ENCODE measurements at places on chromosomes 1 and 21.

GRCh38 chr1:19315378-19316198 lies 3.5 kb downstream of the SLC66A1 start:
- DNase-seq, result no peak

- no peak for DNase-seq
These were observed 5.9 kb upstream of the DHX9 start for GRCh38 chr1:182833271-182833670.

DNA sequence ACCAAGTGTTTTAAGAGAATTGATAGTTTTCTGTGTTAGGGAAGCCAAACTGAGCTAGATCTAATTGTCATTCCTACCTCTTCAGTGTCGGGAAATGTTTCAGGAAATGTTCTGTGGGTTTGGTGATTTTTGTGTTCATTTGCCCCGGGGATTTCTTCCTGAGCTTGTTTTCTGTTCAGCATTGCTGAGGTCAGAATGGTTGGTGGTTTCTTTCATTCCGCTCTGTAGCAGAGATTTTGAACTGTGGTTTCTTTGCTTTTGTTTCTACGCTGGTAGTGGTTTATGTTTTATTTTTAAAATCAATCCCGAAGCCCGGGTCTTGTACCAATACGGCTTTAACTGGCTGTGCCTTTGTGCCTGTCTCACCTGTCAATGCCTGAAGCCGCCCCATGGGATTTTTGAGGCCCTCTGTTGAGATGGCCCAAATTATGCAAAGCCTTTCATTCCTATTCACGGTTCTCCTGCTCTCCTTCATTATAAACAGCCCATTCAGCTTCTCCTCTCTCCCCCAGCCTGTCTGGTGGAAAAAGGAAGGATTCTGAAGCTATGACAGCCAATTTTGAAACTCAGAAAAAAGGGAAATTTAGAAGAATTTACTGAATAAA lies 417.2 kb upstream of the KAZN start:
- DNase-seq, result no peak

DNA sequence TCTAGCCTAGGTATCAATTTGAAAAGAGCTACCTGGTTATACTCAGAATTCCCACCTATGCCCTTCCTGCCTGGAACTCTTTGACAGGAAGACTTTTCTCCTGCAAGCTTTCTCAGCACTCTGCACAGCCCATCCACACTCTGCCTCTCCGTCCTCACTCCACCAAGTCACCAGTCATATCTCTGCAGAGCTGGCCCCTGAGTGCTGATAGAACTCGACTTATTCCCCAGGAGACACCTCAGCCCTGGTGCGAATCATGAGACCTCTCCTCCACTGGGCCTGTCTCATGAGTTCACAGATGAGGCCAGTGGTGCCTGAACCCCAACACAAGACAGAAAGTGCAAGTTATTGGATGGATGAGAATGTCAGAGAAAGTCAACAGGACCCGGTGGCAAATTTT lies 32.0 kb downstream of the COLGALT2 start:
- DNase-seq, result no peak

DNA sequence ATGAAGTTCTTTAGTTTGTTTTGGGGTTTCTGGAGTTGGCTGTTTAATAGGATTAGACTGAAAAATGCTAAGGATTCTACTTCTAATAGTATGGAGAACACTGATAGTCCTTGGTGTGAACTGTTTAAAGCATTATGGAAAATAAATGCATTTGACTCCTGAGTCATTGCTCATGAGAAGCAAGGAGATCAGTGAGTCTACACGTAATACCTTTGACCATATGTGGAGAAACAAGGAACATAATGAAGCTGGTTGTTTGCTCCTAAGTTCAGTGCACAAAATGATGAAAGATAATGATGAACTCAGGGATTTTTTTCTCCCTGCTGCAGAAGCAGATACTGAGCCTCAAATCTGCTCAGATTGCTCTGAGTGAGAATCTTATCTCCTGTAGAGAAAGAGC lies 158.9 kb upstream of the COL11A1 start:
- DNase-seq, result no peak

- DNase-seq, result no peak
These were observed 107.8 kb downstream of the DISC1 start for GRCh38 chr1:231734417-231734816.

GRCh38 chr1:94884106-94884505 lies 42.8 kb downstream of the CNN3 start:
- peak; percentile 77 for DNase-seq

DNA sequence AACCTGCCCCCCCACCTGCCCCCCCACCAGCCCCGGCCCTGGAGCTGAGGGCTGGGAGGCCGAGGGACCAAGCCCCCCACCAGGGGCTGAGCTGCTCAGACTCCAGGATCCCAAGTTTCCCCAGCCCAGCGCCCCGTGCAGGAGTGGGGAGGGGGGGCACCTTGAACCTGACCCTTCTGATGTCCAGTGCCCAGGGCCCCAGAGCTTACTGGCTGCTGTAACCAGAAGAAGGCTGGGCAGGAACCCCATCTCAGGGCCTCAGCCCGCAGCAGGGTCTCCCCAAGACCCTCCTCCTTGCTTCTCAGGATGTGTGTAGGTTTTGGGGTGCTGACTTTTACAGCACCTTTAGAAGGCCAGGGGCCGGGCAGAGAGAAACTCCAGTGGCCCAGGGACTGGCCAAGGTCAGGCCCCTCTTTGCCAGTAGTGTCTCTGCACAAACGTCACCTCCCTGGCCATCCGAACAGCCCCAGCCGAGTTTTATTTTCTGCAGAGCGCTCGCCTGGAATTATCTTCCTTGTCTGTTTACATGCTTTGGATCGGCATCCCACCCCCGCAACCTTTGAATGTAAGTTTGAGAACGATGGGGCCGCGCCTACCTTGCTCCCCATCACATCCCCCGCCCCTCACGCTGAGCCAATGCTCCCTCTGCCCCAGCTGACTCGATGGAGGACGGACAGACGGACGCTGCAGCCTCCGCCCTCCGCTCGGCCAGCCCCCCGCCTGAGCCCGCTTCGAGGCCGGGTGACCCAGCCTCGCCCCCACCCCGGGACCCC lies 70.1 kb upstream of the CASZ1 start:
- no peak for DNase-seq

DNA sequence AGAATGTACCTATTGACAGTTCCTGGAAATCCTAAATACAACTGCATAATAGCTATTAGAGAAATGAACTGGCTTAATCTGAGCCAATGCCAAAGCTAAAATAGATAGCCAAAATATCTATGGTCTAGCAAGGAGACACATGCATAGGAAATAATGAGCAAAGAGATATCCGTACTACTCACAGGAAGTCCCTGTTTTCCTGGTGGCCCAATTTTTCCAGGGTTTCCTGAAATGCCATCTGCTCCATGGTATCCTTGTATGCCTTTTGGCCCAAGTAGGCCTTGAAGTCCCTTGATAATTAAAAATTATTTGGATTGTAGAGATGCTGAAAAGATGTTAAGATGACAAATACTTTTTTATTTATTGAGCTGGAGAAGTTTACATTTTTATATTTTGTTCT lies 108.4 kb upstream of the ZNHIT6 start:
- DNase-seq, result no peak

DNA sequence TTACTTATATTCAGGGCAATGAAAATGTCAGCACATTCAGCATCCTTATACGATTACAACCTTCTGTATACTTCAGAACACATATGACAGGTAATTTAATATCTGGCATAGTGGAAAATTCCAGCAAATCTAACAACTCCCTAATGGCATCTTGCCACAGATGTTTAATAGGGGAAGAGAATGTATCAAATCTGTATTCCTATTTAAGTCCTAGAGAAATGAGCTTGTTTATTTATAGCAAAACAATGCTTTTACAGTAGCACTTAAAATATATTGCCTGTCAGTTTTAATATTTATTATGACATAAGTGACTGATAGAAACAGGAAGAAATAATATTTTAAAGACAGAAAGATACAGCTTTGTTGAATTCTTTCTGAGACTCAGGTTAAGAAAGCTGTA lies 1101.8 kb upstream of the B3GALT2 start:
- DNase-seq, result no peak

DNA sequence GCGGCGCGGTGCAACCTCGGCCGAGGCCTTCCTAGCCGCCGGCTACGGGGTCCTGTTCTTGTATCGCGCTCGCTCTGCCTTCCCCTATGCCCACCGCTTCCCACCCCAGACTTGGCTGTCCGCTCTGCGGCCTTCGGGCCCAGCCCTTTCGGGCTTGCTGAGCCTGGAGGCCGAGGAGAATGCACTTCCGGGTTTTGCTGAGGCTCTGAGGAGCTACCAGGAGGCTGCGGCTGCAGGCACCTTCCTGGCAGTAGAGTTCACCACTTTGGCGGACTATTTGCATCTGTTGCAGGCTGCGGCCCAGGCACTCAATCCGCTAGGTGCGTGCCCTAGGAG lies 379 bp downstream of the PPCS start:
- peak; percentile 76 for DNase-seq

GRCh38 chr1:180539136-180539535 lies 19.6 kb upstream of the OVAAL start:
- DNase-seq, result no peak

DNA sequence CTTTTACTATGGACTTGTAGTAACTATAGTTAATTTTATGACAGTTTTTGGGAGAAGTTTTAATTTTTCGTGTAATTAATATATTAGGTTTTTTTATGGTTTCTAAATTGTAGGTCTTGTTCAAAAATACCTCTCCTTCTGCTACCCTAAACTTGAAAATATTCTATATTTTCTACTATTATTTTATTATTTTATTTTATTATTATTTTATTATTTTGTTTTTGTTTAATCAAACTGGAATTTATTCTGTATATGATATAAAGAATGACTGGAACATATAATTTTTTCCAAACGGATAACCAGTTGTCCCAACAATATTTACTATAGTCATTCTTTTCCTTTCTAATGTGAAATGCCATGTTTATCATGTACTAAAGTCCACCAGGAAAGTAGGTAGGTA lies 17.1 kb upstream of the AGO4 start:
- DNase-seq, result no peak

DNA sequence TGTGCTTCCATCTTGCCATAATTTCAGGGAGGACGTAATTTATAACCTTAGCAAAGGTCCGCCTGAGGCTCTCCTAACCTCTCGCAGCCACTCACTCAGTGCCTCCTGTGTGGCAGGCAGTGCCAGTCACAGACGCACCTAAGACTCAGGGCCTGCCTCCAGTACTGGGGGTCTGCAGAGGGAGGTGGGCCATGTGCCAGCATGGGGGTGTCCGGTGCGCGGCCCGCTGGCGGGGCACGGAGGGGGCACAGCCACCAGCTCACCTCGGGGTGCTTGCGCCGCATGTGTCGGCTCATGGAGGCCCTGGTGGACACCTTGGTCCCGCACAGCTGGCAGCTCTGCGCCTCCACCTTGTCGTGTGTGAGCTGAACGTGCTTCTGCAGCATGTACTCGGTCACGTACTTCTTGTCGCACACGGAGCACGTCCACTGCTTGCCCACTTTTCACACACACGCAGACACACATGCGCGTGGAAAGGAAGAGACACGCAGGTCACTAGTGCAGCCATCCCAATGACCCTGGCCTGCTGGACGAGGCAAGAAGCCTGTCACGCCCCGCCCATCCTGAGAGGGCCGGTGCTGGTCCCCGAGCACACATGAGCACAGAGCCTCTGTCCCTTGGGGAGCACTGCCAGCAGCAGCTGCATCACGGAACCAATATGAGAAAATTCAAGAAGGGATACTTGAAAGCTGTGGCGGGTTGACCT lies 43.2 kb upstream of the RIPK4 start:
- no peak for DNase-seq

GRCh38 chr1:26168410-26169197 lies at the start of gene C1orf232:
TSS of gene C1orf232 (minus strand) at chr1:26168963. CDS start at chr1:26168499, 464 bp downstream.
- no peak for DNase-seq

DNA sequence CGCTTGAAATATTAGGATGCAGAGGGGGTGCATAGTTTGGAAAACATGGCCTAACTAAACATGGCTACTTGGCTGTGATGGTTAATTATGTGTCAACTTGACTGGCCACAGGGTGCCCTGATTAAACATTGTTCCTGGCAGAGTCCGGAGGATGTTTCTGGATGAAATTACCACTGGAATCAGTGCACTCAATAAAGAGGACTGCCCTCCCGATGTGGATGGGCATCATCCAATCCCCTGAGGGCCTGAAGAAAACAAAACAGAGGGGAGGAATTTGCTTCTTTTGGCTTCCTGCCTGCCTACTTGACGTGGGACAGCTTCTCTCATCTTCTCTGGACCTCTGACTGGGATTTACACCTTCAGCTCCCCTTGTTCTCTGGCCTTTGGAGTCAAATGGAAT lies 79.1 kb upstream of the KCNE2 start:
- DNase-seq, result no peak

- DNase-seq, result no peak
These were observed 10.2 kb downstream of the TMEM81 start for GRCh38 chr1:205074084-205074483.

DNA sequence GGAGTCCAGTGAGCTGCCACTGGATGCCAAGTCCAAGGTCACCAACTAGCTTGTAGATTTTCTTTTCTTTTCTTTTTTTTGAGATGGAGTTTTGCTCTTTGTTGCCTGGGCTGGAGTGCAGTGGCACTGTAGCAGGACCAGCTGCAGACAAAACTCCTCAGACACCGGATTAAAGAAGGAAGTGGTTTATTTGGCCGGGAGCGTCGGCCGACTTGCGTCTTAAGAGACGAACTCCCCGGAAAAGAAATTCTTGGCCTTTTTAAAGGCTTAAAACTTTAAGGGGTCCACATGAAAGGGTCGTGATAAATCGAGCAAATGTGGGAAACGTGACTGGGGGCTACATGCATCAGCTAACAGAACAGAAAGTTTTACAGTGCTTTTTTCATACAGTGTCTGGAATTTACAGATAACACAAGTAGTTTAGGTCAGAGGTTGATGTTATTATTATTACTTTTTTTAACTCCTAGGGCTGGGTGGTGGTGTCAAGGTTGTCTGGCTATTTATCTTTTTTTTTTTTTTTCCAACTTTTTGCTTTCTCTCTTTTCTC lies 36.4 kb upstream of the CFAP126 start:
- DNase-seq, result no peak

GRCh38 chr1:154405747-154406571 lies 816 bp downstream of the IL6R start:
- no peak for DNase-seq

DNA sequence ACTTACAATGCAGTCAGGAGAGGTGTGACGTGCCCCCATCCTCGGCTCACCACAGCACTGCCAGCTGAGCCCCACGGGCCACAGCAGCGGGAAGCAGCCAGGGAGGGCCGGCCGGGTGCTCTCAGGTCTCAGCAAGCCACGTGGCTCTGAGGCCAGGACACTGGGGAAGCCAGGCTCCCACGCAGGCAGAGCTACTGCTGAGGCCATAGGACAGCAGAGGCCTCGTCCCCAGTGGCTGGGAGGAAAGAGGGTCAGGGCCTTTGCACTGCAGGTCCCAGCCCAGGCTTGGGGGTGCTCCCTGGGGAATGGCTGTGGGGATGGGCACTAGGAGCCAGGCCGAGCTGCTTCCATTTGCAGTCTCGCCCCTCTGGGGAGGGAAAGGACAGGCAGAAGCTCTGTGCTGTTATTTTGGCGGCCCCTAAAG lies 5.8 kb downstream of the LRRC47 start:
- DNase-seq, result no peak

DNA sequence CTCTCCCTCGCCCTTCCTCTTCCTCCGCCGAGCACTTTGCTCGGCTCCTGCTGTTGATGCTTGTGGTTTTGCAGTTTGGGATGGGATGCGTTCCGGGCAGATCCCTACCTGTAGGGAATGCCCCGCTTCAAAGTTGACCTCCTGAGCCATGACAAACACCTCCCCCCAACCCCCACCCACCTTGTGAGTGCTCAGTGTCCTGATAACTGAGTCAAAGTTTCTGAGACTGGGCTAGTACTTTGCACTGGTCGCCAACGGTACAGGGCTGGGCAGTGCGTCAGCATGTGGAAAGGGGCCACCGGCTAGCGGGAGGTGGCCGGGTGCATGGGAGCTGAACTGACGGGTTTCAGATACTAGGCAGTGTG lies 771 bp downstream of the RABGAP1L start:
- no peak for DNase-seq

GRCh38 chr1:150420560-150421265 lies 56.8 kb downstream of the RPRD2 start:
- DNase-seq, result no peak
